NCI-H524 treated with DMSO at 0.1 percent for 48 hours (cell line): ENCODE measurements at places on chromosomes 11 and 22.

DNA sequence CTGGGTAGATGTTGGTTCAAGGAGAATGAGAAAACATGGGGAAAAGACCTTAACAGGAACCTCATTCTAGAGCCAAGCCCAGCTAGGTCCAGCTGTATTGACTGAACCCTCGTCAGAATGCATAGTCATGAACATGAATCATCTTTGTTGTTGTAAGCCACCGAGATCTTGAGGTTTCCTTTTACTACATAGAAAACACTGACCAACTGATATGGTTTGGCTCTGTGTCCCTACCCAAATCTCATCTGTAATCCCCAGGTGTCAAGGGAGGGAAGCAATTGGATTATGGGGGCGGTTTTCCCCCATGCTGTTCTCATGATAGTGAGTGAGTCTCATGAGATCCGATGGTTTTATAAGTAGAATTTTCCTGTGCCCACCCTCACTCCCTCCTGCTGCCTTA is 19.4 kb upstream of the PHOX2A start:
- DNase-seq: no peak

DNA sequence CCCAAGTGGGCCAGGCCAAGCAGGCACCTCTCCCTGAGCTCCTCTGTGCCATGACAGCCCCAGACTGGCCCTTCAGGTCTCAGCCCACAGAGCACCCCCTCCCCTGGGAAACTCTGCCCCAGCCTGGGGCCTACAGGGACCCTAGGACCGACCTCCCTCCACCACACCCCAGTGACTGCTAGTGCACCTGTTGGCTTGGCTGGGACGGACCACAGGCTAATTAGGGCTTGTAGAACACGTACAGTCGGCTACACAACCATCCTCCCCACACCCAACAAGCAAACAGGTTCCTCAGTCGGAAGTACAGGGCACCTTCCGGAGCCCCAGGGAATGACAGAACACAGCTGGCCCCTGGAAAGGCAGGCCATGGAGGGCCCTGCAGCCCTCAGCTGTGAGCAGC is 4.3 kb downstream of the SBF1 start:
- no peak for DNase-seq

GRCh38 chr22:29393019-29393608 is 4.7 kb upstream of the AP1B1 start:
- no peak for DNase-seq

- DNase-seq: no peak
These were observed 153.1 kb downstream of the BRD1 start for GRCh38 chr22:49674479-49675050.

- no peak for DNase-seq
These were observed 3.8 kb downstream of the PKDREJ start for GRCh38 chr22:46259374-46259773.

DNA sequence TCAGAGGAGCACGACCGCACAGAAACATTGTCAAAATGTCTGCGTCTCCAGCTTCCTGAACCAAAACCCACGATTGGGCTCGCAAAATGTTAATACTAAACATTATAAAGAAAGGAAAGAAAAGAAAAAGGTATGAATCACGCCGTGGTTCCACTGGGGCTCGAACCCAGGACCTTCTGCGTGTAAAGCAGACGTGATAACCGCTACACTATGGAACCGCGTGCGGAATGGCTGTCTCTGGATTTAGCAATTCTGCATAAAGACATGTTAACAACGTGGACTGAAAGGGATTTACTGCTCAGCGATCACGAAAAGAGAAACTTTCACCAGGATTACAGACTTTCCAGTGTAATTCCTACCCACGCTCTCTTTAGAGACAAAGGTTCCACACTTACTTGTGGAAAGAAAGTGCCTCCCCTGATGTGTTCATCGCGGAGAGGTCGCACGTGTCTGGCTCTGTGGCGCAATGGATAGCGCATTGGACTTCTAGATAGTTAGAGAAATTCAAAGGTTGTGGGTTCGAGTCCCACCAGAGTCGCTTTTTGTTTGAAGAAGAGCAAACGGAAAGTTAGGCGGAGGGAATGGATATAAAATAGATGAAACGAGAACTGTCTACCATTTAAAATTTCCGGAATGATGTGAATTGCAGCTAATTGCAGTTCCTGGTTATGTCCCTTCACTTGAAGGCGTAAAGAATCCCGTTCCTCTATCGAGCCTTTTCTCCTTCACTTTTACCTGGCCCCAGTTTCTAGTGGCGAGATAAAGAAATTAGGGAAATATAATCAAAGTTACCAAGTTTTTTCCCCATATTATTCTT is 39.7 kb downstream of the OR4D9 start:
- DNase-seq: peak; percentile 48

GRCh38 chr11:44326615-44327475 is 16.9 kb upstream of the ALX4 start:
- no peak for DNase-seq

DNA sequence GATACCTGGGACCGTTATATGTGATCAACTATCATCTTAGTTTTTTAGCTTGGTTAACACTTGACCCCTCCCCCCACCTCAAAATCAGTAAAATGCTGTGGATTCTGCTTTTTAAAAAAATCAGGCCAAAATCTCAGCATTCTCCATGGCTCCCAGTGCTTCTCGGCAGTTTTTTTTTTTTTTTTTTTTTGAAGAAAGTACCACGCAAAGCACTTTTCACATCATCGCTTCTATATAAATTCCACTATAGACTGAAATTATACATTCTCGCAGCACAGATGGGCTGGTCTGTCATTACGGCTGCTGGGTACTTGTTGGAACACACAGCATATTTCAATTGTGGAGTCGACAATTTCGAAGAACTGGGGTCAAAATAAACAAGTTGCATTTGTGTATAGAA is 67.7 kb upstream of the PPARA start:
- DNase-seq: no peak

DNA sequence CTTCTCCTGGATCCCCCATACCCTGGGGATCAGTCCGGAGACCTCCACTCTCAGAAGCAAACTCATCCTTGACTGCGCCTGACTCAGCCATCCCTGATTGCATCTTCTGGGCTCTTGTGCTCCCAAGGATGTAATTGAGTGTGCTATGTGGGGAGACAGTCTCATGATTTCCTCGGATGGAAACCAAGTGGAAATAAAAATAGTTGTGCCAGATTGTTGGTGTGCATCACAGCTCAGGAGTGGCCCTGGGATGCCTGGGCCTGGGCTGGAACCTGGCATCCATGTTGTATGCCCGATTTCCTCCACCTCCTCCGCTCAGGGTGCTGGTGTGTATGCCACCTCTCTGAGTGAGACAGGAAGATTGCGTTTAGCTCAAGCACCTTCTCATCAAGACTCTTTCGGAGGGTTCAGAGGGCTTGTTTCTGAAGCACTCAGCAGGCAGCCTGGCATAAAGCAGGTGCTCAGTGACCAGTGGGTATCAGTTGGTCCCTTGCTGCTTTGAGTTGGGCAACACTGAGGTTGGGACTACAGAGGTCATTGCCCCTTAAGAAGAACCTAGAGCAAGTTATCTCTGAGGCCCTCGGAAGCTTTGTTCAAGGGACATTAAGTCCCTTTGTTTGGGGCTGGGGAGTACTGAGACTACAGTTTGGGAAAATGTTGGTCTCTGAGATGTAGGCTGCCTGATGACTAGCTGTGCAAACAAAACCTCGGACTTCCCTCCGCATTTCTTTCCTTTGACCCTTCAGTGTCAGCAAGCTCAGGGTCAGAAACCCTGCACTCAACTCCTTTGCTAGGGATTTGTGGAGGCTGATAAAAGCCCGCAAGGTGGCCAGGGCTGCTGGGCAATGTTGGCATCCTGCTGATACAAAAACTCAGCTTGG is 24.8 kb upstream of the MICAL2 start:
- no peak for DNase-seq

GRCh38 chr22:20989323-20990138 is 7.4 kb downstream of the LZTR1 start:
- DNase-seq: no peak

GRCh38 chr11:85749884-85750283 is 61.1 kb downstream of the SYTL2 start:
- DNase-seq: no peak
